ENCODE measurements at places on chromosomes 2 and 18. TPM values are rescaled to one million over a fixed set of nuclear protein-coding genes. Genes with fewer than 3 reads are reported as not detected.

DNA sequence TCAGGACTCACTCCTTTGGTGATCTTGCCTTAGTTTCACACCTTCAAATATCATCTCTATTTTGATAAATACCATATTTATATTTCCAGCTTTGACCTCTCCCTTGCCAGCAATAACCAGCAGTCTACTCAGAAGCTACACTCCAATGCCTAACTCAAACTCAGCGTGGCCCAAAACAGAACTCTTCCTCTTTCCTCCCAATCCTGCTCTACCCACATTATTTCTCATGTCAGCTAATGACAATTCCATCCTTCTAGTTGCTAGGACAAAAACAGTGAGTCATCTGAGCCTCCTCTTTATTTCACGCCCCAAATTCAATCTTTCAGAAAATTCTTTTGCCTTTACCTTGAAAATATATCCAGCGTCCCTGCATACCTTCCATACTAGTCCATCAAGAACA lies 23.5 kb downstream of the CYRIA start:
- no peak overlapping the region for H3K27ac ChIP-seq

Gene CYTIP
- 0.70 TPM for total RNA-seq

DNA sequence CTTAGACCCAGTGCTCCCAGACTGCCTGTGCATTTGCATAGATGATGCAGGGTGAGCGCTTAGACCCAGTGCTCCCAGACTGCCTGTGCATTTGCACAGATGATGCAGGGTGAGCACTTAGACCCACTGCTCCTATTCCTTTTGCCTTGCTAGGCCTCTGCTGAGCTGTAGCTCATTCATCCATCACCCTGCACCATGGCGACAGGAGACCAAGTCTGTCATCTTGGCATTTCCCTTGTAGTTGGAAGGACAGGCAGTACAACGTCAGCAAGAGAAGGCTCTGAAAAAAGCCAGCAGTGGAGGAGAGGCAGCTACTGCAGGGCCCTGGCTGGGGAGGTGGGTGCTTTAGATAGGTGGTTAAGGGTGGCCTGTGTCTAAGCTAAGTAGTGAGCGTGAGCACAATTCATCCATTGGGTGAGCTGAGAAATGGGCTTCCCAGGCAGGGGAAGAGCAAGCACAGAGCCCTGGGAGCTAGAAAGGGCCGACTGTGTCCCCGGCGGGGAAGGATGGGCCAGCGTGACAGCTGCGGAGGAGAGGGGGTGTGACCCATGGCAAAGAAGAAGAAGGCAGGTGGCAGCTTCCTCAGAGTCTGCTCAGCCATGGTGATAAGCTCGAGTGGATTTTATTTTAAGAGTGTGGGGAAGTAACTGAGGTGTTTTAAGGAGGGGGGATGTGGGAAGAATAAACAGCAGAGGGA lies 108.8 kb downstream of the LPIN1 start:
- no peak overlapping the region for H3K27ac ChIP-seq
- H3K36me3 ChIP-seq, result no peaks in the 10 kb centered on the region
- H3K4me3 ChIP-seq, result no peak overlapping the region

- H3K36me3 ChIP-seq, result peaks cover 66% of the 10 kb centered on the region
- H3K27ac ChIP-seq, result no peak overlapping the region
- no peaks in the 10 kb centered on the region for H3K27me3 ChIP-seq
- H3K4me3 ChIP-seq, result no peak overlapping the region
These were observed 16.6 kb downstream of the NIF3L1 start for GRCh38 chr2:200905618-200906296.

- no peaks in the 10 kb centered on the region for H3K36me3 ChIP-seq
- no peak overlapping the region for H3K27ac ChIP-seq
- no peak for DNase-seq
- H3K4me3 ChIP-seq, result no peak overlapping the region
These were observed 25.8 kb upstream of the ERICH2 start for GRCh38 chr2:170744248-170745002.

Gene DCDC2C
- total RNA-seq, result not detected

Gene CROCC2
- total RNA-seq, result not detected

DNA sequence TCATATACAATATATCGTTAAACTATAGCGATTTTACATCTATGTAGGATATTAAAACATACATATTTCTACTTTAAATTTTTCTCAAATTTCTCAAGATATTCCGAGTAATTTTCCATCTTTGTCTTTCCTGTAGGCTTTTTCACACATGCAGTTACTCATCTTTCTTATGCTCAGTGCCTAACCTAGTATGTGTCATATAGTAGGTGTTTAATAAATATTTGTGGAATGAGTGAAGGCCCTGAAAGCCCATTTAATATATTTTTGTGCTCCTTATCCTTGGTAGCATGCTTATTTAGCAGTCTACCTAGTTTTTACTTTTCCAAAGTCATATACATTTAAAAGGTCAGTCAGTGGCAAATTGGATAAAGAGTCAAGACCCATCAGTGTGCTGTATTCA lies 67.3 kb downstream of the ITGB6 start:
- H3K36me3 ChIP-seq, result no peaks in the 10 kb centered on the region
- H3K27ac ChIP-seq, result no peak overlapping the region
- no peaks in the 10 kb centered on the region for H3K4me1 ChIP-seq
- H3K4me3 ChIP-seq, result no peak overlapping the region
- DNase-seq, result no peak

Gene ANKRD30B
- not detected for total RNA-seq

Gene ANKRD30BL
- total RNA-seq, result 0.18 TPM

- peaks cover 4% of the 10 kb centered on the region for H3K4me1 ChIP-seq
- no peak overlapping the region for H3K4me3 ChIP-seq
These were observed 68.1 kb downstream of the HNMT start for GRCh38 chr2:138032334-138032733.

DNA sequence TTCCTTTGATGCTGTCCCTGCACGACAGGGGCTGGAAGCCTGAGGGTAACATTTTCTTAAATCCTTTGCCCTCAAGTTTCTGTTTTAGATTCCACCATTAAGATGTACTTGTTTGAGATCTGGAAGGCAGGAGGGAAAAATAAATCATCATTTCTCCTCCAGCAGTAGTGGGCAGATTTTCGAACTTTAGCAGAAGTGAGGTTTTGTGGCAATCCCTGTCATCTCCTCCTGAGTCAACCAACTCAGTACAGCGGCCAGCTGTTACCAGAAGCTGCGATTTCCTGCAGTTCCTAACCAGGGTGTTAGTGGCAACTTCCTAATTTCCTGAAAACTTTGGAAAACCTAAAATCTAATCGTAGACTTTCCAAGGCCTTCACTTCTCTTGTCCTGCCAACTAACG lies 517.2 kb upstream of the ACVR2A start:
- H3K4me3 ChIP-seq, result no peak overlapping the region
- H3K27ac ChIP-seq, result no peak overlapping the region
- no peaks in the 10 kb centered on the region for H3K4me1 ChIP-seq
- no peaks in the 10 kb centered on the region for H3K36me3 ChIP-seq

DNA sequence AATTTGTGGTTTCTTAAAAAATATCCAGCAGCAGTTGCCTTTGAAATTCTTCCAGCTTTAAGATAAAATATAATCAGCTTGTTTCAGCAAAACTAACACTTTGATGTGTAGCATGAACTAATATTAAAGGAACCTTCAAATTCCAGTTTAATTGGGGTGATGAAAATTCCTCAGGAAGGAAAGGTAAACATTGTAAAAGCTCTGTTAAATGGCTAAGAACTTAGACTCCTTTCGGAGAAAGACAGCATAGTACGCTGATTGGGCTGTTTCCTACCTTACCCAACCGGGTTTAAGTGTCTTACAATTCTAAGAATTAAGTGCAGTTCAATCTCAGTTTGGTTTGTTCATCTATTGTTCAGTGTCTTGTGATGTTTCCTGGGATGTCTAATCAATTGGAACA lies 108.3 kb downstream of the CDH7 start:
- H3K27ac ChIP-seq, result no peak overlapping the region
- no peaks in the 10 kb centered on the region for H3K36me3 ChIP-seq
- no peak overlapping the region for H3K4me3 ChIP-seq
- no peak for DNase-seq

Gene MYO3B
- 5.2 TPM for total RNA-seq

Data from endodermal cell (in vitro differentiated cells).